ENCODE measurements at places on chromosomes 7 and 10.

DNA sequence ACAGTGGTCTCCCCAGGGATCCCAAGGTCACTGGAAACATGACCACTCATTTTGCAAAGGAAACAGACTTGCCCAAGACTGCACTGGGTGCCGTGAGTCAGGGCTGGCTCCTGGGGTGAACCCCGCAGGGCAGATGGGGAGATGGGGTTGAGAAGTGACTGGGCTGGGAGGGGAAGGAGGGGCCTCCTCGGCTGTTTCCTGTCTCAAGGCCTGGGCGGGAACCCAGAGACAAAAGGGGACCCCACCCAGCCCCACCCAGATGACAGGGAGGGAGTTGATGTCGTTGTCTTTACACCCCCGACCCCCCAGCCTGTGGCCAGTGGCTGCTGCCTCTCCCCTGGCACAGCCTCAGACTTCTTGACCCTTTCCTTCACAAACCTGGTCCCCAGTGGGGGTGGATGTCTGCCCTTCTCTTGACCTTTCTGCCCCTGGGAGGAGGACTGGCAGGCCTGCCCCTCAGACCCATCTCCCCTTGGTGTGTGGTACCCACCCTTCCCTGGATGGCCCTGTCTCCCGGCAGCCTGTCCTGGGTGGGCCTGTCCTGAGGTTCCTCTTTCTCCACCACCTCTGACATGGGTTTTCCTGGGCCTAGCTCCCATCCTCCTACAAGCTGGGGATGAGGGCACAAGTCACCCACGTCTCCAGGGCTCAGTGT is 1.4 kb downstream of the MYO1G start:
- peak; percentile 87 for DNase-seq

DNA sequence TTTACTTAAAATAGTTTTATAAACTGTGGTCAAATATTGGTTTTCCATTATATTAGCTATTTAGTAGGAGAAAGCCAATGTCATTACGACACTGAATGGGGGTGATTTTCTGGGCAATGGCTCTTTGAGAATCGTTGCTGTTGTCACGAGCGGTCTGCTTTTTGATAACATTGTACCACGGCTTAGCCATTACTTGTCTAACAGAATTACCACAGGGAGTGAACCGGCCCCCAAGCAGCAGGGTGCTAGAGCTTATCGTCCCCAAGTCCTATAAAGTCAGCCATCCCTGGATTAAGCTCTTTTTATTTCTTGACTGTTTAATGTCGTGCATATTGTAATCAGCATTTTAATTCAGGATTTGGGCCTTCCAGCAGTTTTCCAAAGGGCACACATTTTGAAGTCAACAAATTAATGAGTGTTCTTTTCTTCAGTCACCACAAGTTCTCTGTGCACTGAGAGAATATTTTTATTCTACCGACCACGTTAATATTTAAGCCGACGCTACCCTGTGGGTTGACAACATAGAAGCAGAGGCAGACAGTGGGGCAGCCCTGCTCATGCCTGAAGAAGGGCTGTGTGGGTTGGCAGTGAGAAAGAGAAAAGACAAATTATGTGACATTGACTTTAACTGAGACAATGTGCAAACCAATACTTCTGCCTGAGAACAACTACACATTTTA is 125.8 kb downstream of the ICA1 start:
- no peak for DNase-seq

- no peak for DNase-seq
Observed at GRCh38 chr10:929960-930624, 1.4 kb downstream of the LARP4B start.

DNA sequence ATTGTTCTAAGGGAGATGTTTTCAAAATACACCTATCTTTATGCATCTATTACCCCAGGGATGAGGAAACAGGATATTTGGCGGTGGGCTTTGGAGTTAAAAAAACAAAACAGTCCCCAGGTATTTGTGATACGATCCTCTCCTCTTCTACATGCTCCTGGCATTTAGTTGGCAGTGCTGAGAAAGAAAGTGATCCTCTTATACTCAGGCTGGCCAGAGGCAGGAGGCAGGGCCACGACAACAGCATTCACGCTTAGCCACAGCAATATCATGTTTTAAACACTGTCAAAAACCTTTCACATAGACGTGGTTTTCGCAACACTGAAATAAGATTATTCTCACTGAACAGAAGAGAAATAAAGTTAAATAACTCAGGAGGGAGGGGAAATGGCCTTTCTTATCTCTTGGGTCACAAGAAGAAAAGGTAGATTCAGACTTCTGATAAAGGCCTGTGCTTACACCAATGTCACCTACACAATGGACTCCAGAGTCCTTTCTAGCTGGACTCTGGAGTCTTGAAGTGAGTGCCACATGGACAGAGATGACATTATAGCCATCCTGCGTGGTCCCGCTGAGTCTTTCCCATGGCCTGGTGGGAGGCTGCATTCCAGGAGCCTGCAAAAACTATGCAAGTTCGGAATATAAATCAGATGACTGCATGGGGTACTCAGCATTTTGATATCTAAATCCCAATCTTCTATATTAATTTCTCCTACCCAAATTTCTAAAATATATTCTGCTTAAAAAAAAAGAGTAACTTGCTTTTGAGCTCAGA is 88.7 kb downstream of the PIP4K2A start:
- no peak for DNase-seq

- peak; percentile 78 for DNase-seq
Observed at GRCh38 chr7:18666107-18666728, 170.7 kb downstream of the HDAC9 start.

GRCh38 chr10:118768041-118768919 is 13.5 kb upstream of the CACUL1 start:
- DNase-seq = no peak

- DNase-seq = no peak
Observed at GRCh38 chr10:21181451-21181850, 284.3 kb upstream of the NEBL start.

DNA sequence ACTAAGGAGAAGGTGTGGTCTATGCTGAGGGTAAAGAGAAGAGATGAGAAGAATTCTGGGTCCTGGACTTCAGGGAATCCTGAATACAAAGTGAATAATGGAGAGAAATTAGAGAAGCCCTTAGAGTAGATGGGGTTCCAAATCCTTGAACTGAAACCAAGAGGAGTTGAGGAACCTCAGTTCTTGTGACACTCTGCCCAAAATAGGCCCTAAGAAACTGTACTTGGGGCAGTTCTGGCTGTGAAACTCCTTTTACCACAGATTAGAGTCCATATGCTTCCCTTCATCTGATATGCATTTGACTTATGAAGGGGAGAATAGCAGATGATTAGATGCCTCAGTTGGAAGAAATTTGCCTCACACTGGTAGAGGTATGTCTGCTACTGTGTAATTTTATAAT is 19.0 kb downstream of the TES start:
- DNase-seq = no peak

GRCh38 chr10:3691482-3691881 is 93.5 kb downstream of the KLF6 start:
- no peak for DNase-seq

- DNase-seq = no peak
Observed at GRCh38 chr10:97466755-97467154, 20.8 kb downstream of the ZDHHC16 start.

DNA sequence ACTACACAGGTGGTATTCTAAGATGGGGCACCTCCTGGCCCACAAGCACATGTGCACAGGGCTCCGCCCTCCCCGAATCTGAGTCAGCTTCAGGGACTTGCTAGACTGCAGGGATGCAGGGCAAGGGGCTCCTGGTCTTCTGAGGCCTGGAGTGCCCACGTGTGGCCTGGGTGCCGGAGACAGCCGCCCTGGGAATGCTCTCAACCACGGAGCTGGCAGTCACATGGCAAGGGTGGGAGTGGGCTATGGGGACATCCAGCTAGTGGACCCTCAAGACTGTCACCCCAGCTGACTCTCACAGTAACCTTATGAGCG is 42.7 kb downstream of the CFAP46 start:
- no peak for DNase-seq

DNA sequence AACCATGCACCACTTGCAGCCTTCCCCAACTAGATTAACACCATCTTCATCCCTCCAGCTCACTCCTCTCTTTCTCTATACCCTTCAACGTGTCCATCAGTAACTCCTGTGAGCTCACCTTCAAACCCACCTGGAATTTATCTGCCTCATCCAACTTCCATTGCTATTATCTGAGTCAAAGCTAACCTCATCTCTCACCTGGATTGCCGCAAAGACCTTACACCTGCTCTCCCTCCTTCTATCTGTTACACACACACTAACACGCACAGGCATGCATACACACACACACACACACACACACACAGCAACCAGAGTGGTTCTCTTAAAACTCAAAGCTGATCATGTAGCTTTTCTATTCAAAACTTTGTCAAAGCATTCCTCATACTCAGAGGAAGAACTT is 3.8 kb upstream of the TFEC start:
- DNase-seq = no peak

DNA sequence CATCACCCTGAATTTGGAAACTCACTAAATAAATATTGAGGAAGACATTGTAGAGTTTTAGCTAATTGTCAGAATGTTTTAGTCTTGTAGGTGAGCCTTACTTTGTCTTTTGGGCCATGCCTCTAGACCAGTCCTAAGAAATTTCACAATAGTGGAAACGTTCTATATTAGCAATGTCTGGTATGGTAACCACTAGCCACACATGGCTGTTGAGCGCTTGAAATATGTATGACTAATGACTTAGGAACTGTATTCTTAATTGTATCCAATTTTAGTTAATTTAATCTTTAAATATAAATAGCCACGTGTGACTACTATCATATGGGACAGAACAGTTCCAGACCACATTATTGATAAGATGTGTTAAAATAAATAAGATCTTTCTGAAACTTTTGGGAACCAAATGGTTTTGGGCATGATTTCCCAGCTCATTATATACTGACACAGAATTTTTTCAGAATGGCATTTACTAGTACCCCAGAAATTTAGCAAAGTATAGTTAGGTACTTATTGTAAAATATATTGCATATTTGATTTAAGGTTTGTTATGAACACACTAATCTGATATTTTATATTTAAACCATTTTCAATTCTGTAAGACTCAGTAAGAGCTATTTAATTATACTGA is 95.0 kb downstream of the VPS50 start:
- no peak for DNase-seq

- DNase-seq = no peak
Observed at GRCh38 chr7:123410273-123410904, 124.0 kb downstream of the IQUB start.

GRCh38 chr7:19062216-19062615 is 55.2 kb downstream of the TWIST1 start:
- DNase-seq = no peak

- DNase-seq = peak; percentile 23
Observed at GRCh38 chr10:73433538-73433867, at the start of gene MSS51. TSS of gene MSS51 (minus strand) at chr10:73433561. CDS start at chr10:73428284, 5,277 bp downstream.

DNA sequence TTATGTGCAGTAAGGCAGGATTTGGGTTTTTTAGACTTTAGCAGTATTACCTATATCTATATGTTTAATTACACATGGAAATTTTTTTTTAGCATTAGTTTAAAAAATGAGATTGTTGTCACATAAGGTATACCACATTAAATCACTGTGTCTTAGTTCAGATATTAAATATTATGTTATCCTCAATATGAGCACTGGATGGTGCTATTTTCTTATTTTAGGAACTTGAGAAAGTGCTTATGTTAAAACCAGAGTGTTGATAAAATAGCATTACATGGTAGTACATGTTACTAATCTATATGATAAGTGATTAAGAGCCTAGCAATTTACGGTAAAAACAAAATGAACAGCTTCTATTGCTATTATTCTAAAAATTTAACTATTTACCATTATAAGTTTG is 28.8 kb downstream of the MIOS start:
- DNase-seq = peak; percentile 7

- DNase-seq = peak; percentile 66
Observed at GRCh38 chr7:149126662-149127266, 640 bp upstream of the ZNF425 start.

GRCh38 chr7:95099106-95099505 is 191.7 kb downstream of the PPP1R9A start:
- DNase-seq = no peak

GRCh38 chr7:19066170-19066569 is 51.3 kb downstream of the TWIST1 start:
- DNase-seq = no peak

DNA sequence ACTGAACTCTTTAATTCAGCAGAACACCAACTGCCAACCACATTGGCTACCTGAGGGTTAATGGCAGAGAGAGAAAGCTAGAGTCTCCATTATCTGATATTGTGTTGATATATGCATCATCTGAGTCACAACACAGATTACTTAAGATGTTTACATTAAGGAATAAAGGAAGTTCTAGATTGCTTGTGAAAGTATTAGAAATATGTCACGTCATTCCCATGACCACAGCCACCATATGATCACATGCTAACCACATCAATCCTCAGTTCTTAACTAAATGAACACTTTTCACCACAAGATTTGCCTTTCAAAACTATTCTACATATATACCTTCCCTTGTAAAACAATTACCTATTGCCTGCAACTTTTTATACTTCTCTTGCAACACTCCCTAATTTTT is 337.9 kb downstream of the FGFR2 start:
- DNase-seq = no peak

- no peak for DNase-seq
Observed at GRCh38 chr7:102222445-102222844, 64.2 kb upstream of the SH2B2 start.

- no peak for DNase-seq
Observed at GRCh38 chr7:119320316-119320715, 952.7 kb upstream of the KCND2 start.

DNA sequence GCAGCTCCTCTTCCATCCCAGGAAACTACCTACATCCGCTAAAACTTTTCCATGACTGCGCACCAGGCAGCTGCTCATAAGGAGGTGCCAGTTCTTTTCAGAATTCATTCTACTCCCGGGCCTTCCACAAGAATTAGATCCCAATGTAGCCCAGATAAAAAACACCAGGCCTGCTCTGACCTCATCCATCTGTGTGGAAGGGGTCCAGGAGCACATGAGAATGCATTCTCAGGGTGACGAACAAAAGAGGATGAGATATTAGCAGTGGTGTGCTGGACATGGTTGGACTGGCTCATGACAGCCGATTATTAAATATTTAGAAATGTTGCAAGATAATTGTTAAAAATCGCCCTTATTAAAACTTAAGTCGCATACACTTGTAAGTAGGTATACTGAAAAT is 43.2 kb upstream of the STEAP1B start:
- no peak for DNase-seq

DNA sequence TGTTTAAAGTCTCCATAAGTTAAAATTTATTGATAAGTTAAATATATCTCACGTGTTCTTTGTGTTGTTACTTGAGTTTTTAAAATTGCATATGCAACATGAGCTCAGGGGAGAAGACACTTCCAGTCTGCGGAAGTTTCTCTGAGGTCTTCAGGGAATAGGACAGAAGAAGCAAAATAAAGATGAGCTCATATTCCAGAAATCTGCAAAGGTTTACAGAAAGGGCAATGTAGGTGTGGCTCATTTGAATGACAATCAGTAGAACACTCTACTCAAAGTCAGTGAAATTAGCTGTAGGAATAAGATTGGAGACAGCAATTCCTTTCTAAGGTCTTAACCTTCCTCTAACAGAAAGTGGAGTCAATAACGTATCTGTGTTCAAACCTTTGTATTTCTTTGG is 53.7 kb downstream of the CACNA2D1 start:
- no peak for DNase-seq

Data from activated CD4-positive, alpha-beta T cell treated with anti-CD3 and anti-CD28 coated beads, Interleukin-2, Interleukin-4, amounts not matched to agents 100 ng/mL and 50 ng/mL, durations not matched to agents 16 hours and 8 hours (primary cell).